ENCODE measurements at places on chromosomes 7 and 10.

DNA sequence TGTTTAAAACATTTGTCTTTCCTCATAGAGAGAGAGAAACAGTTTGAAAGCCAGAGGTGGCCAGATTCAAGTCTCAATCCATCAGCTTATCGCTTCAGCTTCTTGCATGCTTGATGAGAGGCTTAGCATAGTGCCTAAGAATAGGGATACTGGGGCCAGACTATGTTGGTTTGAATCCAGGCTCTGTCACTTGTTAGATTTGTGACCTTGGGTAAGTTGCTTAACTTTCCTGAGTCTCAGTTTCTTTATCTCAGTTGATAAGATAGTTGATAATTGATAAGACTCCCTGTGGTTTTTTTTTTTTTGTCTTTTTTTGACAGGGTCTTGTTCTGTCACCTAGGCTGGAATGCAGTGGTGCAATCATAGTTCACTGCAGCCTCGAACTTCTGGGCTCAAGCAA, 12.1 kb upstream of the CDK6 start:
- no peak for DNase-seq

DNA sequence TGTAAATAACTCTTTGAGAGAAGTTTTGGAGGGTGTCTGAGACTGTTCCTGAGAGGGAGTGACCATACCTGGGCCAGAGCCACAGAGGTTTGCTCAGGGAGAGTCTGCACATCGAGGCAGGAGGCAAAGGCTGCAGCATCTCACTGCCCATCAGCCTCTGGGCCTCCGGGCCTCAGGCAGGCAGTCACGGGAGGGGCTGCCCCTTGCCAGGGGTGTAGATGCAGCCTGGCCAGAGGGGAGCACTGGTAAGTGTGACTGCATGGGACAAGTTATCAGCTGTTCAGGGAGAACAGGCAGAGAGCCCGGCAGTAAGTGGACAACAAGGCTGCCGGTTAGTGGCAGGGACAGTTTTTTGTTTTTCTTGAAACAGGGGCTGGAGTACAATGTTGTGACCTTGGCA, 55.9 kb downstream of the ZNF467 start:
- no peak for DNase-seq

DNA sequence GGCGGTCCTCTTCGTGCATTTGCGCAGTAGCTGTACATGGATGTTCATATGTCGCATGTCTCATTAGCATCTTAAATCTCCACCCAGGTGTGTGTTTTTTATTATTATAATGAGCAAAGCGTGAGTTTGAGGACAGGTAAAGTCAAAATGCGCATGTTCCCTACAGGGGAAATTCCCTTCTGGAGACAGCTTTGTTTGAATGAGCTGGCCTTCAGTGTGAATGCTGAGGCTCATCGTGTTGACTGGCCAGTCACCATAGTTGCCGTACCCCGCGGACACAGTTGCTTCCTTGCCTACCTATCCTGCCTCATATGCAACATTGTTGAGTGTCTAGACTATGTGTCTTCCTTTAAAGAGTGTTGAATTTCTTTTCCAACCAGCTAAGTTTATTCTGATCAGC, 13.6 kb downstream of the LYZL1 start:
- no peak for DNase-seq

- DNase-seq: no peak
These were observed 180.6 kb downstream of the LRMDA start for GRCh38 chr10:75611993-75612372.

DNA sequence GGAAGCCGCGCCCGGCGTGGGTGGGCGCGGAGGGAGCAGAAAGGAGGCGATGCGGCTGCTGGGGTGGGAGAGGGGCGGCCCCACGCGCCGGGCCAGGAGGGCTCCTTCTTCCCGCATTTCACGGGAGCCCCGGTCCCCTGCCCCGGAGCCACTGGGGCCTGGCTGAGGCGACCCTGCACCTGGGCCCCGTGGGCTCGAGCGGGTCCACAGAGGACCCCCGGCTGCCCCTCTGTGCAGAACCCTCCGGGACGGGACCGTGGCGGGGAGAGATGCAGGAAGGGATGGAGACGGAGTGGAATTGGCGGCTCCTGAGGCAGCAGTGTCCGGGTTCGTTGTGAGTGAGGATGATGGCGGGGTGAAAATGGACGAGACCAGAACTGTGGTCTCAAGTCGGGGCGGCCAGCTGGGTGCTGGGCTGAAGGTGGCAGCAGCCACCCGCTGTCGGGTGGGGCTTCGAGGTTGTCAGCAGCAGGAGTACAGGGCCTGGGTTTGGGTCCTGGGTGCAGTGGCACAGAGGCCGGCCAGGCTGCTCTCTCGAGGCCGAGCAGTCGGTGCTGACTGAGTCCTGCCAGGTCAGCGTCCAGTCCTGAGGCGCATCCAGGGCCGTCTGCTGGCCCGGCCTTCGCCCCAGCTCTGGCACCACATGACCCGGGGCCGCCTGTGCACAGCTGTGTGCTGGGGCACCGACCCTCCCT, 80.4 kb downstream of the VIPR2 start:
- DNase-seq: no peak

- no peak for DNase-seq
These were observed 51.6 kb downstream of the PTPRZ1 start for GRCh38 chr7:121924269-121925186.

DNA sequence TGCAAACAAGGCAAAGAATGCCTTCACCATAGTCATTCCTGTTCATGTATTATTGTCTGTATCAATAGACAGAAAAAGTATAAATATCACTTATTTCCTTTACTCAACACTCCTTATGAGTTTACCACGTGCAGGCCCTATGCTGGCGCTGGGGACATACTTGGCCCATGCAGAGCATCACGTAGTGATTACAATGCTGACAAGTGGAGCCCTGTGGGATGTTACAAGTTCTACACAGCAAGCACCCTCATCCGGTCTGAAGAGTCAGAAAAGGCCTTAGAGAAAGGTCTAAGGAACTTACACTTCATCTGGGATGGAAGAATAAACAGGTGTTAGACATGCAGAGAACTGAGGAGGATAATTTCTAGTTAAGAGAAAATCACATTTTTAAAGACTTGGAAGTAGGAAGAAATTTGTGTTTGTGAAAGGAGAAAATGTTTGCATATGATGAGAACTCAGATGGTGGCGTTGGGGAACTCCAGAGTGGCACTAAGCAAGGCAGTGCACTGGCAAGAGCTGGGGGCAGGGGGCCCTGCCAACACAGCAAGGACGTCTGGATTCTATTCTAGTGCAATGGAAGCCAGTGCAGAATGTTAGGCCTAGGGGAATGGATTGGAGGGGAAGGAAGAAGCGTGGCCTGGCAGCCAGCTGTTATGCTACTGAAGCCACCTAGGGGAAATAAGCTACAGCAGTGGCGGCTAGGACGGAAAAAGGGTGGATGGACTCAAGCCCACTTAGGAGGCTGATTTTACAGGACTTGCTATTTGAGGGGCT, 116.2 kb downstream of the ELMO1 start:
- DNase-seq: no peak

GRCh38 chr7:17706734-17707133, 233.6 kb downstream of the SNX13 start:
- DNase-seq: peak; percentile 13

GRCh38 chr10:46263831-46264268, 22.9 kb upstream of the ANTXRL start:
- no peak for DNase-seq

GRCh38 chr10:94186722-94187121, 176.0 kb downstream of the NOC3L start:
- DNase-seq: no peak

GRCh38 chr10:117413928-117414618, 38.8 kb upstream of the PDZD8 start:
- DNase-seq: no peak

- DNase-seq: no peak
These were observed 2.3 kb downstream of the UNCX start for GRCh38 chr7:1234881-1235500.

GRCh38 chr7:123939784-123940183, 14.7 kb downstream of the SPAM1 start:
- no peak for DNase-seq

DNA sequence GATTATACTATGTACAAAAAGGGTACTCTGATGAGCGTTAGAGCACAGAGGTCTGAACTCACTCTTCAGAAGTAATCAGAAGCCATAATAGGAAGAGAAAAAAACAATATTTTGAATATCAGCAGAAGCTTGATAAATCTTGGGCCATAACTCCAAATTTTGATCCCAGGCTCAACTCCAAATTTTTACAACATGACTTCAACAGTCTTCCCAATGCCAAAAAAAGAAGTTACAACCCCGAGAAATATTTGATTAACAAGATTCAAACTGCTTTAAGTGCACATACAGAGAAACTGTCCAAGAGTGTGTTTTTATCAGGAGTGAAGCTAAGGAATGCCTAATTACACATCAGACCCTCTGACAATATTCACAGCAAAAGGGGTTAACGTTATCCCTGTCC, 7.5 kb downstream of the MPP7 start:
- no peak for DNase-seq

- no peak for DNase-seq
These were observed 308.2 kb upstream of the GLI3 start for GRCh38 chr7:42545049-42545724.

- no peak for DNase-seq
These were observed 268.5 kb downstream of the ADARB2 start for GRCh38 chr10:1468811-1469210.

- no peak for DNase-seq
These were observed 543 bp downstream of the HMX3 start for GRCh38 chr10:123136221-123136805.

DNA sequence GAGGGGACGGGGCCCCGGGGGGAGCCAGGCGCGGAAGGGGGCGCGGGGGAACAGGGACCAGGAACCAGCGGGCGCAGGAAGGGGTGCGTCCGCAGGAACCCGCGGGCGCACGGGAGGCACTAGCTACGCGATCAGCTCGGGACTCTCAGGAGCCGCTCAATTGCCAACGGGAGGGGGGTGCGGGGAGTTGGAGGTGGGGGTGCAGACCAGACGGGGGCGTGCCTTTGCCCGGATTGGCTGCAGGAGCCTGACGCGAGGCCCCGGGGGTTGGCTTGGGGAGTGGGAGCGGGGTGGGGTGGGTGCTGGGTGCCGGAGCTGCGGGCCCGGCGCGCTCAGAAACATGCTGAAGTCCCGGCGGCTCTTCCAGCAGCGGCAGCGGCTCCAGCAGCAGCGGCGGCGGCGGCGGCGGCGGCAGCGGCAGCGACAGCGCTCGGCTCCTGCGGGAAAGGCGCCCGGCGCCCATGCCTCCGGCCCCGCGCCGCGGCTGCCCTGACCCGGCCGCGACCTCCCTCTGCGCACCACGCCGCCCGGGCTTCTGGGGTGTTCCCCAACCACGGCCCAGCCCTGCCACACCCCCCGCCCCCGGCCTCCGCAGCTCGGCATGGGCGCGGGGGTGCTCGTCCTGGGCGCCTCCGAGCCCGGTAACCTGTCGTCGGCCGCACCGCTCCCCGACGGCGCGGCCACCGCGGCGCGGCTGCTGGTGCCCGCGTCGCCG, at the start of gene ADRB1:
Gene ADRB1, plus strand, starts transcription at position 335 of the 715 bp plus-strand sequence. Its CDS starts 267 bp downstream, at position 602.
- peak; percentile 33 for DNase-seq

GRCh38 chr7:110962374-110962773, 128.6 kb upstream of the LRRN3 start:
- no peak for DNase-seq

DNA sequence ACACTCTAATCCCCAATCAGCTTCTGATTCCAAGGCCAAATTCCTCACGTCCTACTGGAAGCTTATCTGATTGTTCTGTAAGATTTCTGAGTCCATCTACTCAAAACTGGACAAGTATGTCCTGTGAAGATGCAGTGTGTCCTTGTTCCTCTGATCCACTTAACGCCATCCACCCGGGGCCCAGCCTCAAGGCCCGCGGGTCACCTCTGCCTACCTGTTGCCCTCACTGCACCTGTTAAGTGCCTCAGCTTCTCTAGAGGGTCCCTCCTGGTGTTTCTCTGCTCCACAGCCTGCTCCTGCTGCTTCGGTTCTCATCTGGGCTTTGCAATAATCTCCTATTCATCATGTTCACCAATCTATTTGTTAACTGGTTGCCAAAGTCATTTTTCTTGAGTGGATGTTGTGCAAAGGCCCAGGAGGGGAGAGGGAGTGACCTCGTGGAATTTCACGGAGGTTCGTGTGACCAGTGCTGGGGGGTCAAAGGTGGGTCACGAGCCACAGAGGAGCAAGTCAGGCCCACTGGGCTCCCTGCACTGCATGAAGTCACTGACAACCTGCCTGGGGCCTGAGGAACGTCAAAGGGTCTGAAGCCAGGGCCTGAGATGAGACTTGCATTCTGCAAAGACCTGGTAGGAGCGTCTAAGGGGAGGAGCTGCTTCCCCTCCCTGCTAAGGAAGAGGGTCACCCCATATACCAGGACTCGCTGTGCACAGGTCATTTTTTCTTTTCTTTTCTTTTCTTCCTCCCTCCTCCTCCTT, 338.1 kb downstream of the WDR37 start:
- no peak for DNase-seq

DNA sequence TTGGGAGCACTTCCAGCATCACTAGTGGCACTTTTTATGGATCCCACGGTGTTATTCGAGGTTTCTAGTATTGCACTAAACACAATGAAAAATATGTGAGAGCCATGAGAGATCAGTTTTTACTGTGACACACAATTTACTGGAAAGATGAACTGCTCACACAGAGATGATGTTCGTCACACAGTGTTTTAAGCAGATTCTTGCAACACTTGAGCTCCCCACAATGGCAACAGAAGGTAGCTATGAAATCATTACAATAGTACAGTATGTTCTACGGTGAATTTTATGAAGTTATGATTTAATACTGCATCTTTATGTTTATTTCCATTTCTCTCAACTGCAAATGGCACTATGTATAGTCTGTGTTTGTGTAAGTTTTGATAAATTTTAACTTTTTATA, 27.4 kb upstream of the ENTPD1 start:
- DNase-seq: no peak

- DNase-seq: no peak
These were observed 116.1 kb upstream of the CDCA7L start for GRCh38 chr7:22061775-22062174.

- DNase-seq: no peak
These were observed 397.6 kb upstream of the LRRN3 start for GRCh38 chr7:110693344-110693743.

GRCh38 chr10:60816628-60817397, 38.5 kb downstream of the CDK1 start:
- peak; percentile 16 for DNase-seq

DNA sequence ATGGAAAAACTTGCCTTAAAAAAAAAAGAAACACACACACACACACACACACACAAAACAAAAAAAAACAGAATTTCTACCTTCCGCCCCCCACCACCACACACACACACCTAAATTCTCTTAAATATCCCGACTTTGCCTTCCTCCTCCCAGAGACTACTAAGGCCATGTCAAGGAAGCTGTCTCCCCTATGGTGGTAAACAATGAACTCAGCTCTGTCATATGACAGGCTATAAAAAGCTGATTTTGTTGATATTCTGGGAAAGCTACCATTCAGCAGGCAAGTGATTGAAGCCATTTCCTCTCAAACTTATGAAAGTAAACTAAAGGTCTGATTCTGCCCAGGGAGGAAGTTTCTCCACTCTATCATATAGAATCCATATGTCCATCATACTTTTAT, 471.0 kb downstream of the GFRA1 start:
- DNase-seq: no peak
